ENCODE measurements at places on chromosomes 7 and 10.

DNA sequence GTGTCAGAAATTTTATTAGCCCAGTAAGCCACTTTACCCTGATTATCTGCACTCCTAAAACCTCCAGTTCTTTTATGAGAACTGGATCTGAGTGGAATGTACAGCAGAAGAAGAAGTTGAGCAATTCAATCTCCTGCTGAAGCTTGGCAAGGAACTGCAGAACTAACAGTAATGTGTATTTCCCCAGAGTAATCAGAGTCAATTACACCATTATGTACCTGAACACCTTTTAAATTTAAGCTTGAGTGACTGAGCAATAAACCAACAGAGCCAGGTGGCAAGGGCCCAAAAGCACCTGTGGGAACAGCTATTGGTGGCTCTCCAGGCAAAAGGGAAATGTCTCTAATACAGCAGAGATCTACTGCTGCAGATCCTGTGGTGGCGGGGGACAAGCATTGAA lies 40.1 kb upstream of the AKR1C2 start:
- DNase-seq = no peak

GRCh38 chr10:80474941-80475340 lies 20.8 kb downstream of the TSPAN14 start:
- DNase-seq = no peak

GRCh38 chr10:108721874-108722273 lies 1201.4 kb downstream of the XPNPEP1 start:
- DNase-seq = no peak

DNA sequence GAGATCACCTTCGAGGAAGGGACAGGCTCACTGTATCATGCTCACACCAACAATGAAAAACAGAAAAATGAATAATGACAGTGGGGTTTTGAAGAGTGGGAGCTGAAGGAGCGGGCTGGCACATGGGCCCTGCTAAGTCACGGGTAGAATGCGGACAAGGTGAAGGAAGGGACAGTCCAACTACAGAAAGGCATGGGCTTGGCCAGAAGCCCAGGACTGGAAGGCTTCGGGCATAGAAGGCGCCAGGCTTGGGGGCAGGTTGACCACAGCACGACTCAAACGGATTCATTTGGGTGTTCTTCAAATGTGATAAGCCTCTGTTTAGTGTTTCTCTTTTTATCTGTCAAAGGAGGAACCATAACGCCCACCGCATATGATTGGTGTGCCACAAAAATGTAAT lies 509.5 kb downstream of the CCSER2 start:
- no peak for DNase-seq
